ENCODE measurements at places on chromosomes 16 and 17.

DNA sequence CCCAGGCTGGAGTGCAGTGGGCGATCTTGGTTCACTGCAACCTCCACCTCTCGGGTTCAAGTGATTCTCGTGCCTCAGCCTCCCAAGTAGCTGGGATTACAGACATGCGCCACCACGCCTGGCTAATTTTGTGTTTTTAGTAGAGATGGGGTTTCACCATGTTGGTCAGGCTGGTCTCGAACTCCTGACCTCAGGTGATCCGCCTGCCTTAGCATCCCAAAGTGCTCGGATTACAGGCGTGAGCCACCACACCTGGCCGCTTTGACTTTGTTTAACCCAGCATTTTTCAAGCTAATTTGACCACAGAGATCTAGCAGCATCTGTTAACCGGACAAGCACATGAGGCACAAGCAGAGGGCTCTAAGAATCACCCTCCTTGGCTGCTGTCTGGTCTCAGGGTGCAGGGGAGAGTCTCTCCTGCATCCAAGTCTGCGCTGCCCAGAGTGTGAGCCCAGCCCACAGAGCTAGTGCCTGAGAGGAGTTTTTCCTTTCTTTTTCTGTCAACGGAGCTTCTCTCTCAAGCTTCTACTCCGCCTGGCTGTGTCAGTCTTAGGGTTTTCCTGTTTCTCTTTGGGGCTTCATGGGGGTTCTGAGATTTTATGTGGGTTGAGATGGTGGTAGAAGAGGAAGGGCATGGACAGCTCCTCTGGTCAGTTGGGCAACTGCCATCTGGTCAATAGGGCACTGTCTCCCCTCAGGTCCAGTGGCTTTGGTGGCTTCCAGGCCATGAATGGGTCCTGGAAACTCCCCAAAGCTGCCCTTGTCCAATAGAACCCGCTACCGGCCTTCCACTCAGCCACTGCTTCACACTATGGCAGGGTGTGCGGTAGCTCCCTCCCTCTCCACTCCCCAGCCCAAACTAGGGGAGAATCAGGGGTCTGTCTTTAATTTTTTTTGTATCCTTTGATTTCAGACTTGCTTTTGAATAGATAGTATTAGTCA, 59.6 kb downstream of the TNFRSF13B start:
- DNase-seq: no peak

- DNase-seq: peak; percentile 2
Observed at GRCh38 chr16:82456683-82457082, 170.1 kb upstream of the CDH13 start.

- DNase-seq: no peak
Observed at GRCh38 chr17:63542942-63543821, 7.1 kb upstream of the DCAF7 start.

DNA sequence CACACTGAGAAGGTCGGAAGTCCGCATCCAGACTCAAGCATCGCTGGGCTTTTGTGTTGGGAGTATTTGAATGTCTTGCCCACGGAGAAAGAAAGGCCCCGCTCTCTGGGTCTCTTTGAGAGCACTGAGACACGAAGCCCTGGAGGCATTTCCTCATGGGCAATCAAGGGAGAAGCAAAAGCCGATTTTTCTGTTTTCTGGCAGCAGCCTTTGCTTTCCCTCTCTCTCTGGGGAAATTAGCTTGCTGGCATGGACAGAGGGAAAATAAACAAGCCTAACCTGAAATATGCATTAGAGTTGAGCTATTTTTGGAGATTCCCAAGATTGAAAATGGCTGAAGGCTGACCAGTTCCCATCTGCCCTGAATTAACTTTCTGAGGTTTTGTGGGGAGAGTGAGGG, 238.7 kb downstream of the HAPSTR1 start:
- no peak for DNase-seq

- DNase-seq: peak; percentile 29
Observed at GRCh38 chr17:65243838-65244625, 106.9 kb downstream of the RGS9 start.

DNA sequence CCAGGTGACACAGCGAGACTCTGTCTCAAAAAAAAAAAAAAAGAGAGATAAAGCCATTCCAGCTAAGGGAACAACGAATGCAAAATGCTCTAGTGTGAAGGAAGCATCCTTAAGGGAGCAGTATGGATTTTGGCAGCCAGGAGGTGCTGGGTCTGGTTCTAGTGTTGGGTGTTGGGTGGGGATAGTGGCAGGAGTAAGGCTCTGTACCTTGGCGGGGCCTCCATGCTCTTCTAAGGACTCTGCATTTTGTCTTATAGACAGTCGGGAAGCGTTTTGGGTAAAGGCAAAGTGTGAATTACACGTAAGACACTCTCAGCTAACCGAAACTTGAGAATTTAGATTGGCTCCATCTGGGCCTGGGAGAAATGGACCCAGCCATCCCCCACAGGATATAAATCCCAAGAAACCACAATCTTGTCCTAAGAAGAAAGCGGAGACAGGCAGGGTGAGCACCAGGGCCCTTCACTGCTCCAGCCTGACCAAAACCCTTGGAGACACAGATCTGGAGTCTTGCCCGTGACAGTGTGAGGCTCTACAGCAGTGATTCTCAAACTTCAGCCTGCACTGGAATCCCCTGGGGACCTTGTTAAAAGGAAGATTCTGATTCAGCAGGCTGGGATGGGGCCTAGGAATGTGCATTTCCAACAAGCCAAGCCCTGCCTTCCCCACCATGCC, 33.1 kb upstream of the PHB1 start:
- DNase-seq: no peak

DNA sequence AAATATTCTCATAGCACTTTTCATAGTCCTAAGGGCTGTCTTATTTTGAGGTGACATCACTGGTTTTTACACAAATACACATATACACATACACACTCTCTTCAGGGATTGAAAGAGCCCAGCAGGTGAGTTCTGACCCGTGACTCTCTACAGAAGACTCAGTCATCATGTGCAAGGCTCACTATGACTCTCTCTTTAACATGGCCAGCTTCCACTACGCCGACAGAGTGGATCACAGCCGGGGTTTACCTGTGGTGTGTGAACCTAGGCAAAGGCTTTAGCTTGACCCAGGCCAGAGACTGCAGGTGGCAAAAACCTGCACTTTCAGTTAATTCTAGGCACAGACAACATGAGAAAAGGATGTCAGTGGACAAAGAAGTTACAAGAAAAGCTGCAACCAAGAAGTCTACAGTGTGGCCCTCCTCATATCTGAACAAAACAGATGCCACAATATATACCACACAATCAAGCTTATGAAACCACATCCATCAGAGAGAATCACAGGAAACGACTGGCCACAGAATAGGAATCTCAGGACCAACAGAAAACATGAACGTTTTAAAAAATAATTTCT, 56.5 kb downstream of the CYTH1 start:
- no peak for DNase-seq

DNA sequence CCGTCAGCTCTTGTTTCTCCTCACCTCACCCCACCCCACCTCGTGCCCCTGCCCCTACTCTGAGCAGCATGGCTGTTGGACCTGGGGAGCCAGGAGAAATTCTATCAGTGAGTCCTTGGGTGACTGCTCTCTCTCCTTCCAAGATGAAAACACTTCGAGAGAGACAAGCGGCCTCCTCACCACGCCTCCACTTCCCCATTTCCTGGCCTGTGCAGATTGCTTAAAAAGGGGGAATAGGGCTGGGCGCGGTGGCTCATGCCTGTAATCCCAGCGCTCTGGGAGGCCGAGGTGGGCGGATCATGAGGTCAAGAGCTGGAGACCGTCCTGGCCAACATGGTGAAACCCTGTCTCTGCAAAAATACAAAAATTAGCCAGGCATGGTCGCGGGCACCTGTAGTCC, 9.5 kb downstream of the DLX4 start:
- DNase-seq: no peak

DNA sequence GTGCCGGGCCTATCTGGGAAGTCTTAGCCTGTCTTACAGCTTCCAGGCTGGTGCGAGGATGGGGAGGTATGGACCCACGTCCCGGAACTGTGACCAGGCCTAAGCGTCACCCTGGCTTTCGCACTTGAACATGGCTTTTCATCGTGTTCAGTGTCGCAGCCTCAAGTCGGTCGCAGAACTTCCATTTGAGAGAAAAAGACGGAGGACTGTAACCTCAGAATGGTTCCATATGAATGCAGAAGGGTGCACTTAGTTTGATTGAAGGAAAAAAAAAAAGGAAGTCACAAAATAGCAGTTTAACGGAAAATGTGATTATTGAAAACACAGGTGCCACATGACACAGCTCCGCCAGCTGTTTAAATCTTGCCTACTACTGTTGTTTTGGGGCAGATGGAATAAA, 30.2 kb upstream of the JPT2 start:
- DNase-seq: no peak

- DNase-seq: no peak
Observed at GRCh38 chr16:21084631-21085225, 65.9 kb downstream of the DNAH3 start.
